ENCODE measurements at places on chromosomes 4 and X.

DNA sequence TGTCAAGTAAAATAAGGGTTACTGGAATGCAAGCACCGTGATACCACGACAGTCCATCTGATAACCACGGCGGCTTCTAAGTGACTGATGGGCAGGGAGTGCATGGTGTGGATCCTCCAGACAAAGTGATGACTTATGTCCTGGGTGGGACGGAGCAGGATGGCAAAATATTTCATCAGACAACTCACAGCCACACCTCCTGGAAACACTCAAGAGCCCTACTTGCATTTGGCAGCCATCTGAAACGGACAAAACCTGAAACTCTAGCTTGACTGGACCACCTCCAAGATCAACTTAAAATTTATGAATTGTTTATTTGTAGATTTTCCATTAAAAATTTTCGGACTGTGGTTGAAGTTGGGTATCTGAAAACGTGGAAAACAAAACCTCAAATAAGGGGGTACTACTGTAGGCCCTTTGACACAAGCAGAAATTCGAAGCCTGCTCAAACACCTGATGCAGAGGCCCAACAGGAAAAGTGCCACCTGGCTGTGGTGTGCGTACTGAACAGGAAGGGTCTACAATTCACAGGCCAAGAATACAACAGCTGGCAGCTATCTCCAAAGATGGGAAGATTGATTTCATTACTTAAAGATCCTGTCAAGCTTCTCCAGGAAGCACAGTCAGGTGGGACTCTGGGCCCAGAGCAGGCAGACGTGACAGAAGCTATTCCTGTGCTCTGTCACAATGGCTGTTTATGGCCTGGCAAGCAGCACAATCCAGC, 26.0 kb downstream of the LRIT3 start:
- DNase-seq: no peak

GRCh38 chr4:138992676-138993075, 22.9 kb upstream of the NOCT start:
- DNase-seq: no peak

DNA sequence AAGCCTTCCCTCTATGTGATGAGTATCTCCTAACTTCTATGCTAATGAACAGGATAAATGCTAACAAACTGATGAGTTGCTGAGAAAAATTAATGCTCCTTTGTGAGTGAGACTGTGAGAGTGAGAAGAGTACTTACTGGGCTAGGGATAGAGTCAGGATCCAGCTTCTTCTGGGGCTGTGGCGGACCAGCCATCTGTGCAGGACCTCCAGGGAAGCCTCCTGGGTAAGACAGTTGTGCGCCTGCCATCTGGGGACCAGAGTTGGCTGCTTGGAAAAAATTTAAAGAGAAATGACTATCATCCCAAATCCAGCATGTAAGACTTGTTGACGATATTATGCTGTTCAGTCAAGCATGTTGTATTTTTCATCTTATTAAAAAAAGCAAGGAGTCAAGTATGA, 21.0 kb downstream of the SEC24D start:
- no peak for DNase-seq

DNA sequence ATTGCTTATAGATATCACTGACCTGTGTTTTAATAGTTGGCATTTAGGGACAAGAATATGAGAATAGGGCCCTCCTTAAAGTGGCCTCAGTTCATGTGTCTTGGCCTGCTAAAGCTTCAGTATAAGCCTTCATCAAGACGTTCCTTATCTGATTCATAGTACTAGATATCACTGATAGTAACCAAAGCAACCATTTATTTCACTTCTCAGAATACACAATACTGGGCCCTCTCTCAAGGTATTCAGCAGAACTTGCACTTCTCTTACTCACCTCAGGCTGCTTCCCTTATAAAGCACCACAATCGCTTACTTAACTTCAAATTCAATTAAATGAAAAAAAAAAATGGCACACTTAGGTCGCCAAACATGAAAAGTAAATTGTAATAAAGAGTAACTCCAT, 259.4 kb upstream of the PCDH7 start:
- no peak for DNase-seq

GRCh38 chr4:87216469-87216868, 3.9 kb downstream of the KLHL8 start:
- no peak for DNase-seq

DNA sequence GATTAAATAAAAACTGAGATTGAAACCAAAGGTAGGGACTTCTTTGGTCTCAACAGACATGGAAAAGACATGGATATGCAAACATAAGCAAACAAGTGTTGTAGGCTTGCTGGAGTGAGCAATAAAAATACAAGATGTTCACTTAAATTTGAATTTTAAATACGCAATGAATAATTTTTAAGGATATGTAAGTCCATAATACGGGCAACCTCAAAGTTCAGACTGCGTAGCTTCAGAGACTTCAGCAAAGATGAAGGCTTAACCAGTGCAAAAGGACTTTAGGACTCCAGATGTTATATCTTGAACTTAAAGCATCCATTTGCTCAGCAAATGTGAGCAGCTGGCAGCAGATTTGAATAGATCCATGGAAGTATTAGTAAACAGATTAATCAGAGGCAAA, 549.3 kb downstream of the ARAP2 start:
- DNase-seq: no peak

- no peak for DNase-seq
Observed at GRCh38 chrX:135328421-135329005, 19.2 kb downstream of the ETDC start.

DNA sequence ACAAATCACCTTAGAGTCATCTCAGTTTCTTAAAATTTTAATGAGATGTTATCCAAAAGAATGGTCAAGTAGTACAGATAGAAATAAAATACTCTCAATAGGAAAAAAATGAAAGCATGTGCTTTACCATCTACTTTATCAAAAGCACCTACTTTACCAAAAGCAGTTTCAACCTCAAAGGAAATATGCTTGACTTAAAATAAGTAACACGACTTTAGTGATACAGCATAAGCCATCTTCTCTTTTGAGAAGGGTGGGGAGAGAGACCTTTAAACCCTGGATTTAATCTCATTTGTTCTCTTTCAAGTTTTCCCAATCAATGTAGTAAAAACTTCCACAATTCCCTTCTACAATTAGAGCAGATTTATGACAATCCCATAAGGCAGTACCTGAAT, 26.5 kb downstream of the OTUD4 start:
- no peak for DNase-seq

DNA sequence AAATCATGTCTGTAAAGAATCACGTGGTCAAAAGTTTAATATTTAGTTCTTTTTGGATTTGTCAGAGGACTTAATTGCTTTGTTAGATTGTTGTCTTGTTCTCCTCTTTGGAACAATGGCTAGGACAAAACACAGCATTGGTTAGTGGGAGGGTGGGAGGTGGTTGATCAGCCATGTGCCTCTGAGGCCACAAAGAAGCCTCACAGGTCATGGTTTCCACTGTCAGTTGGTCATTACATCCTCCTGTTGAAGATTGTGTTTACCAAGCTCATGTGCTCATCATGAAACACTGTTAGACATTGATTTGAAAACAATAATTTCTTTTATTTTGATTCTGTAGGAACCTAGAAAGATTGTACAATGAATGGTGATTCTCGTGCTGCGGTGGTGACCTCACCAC, 31.9 kb downstream of the ADD1 start:
- DNase-seq: no peak

- no peak for DNase-seq
Observed at GRCh38 chr4:182301736-182302135, 58.5 kb downstream of the TENM3 start.

DNA sequence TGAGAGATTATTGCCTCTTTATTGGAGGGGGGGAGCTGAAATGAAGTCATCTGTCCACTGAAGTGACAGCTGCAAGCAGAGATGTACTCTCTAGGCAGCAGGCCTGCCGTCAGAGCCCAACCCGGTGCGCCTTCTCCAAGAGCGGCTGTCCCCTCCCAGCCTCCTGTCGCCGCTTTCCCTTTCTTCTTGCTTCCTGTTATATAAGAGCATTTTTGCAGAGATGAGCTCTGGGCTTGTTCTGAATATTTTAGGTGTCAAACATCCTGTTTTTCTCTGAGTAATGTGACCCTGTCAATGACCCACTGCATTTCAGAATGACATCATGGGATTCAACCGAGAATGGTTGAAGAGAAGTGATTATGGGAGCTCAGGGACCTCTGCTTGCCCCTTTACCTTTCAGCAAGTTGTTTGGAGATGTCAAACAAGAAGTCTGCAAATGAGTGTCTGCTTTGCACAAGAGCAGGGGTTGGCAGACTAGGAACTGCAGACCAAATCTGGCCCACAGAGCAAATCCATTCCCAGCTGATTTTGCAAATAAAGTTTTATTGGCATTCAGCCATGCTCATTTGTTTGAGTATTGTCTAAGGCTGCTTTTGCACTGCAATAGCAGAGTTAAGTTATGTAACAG, 79.9 kb downstream of the SLC9A6 start:
- DNase-seq: no peak

GRCh38 chrX:122087341-122087740, 1039.9 kb downstream of the GLUD2 start:
- no peak for DNase-seq

- DNase-seq: no peak
Observed at GRCh38 chr4:48307528-48307927, 33.8 kb upstream of the SLAIN2 start.

GRCh38 chrX:154809939-154810665, 4.8 kb upstream of the MPP1 start:
- no peak for DNase-seq

GRCh38 chr4:80903020-80903419, 127.5 kb upstream of the BMP3 start:
- no peak for DNase-seq

DNA sequence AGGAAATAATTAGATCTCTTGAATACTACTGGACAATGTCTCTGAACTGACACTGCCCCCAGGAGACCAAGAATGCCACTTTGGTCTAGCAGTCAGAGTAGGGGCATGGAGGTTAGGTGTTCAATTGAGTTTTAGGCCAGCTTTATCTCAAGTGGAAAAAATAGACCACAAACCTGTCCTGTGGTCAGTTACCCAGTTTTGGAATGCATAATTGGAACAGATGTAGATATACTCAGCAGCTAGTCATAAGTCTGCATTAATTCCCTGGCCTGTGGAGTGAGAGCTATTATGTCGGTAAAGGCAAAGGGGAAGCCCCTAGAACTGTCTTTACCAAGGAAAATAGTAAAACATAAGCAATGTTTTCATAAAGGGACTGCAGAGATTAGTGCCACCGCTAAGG, 587.7 kb downstream of the GLUD2 start:
- no peak for DNase-seq

Measured in COR-L47 (cell line).